Epithelial cell of esophagus (primary cell): ENCODE measurements at places on chromosomes 2 and 18.

DNA sequence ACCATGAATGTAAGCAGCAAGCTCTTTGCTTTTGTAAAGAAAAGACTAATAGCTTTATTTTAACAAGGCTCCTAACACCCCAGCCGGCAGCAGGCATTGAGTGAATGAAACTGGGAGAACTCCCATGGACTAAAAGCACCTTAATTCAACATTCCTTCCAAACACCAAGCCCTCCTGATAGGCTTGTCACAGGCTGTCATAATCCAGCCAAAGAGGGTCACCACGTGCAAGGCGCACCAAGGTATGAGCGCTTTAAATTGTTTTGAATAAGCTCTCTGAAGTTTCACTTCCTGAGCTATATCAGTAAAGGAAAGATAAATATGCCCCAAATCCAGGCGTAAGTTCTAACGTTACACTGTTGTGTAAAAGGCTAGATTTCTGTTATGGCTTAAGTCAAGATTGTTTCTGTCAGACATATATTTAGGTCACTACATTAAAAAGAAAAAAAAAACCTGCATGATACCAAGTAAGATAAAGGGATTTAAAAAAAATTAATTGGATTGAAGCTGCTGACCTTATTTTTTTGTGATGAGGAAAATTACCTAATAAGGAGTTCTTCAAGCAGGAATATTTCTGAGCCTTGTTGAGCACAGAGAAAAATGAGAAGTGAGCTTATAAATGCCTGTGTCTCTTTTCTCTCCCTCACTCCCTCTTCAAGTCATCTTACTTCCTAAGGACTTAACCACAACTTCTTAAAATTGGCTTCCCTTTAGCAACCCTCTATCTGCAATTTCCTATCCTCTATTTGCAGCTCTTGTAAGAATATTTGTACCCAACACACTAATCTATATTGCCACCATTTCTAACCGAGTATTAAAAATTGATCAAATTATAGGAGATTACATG is 136.1 kb upstream of the NRP2 start:
- no peak for DNase-seq

DNA sequence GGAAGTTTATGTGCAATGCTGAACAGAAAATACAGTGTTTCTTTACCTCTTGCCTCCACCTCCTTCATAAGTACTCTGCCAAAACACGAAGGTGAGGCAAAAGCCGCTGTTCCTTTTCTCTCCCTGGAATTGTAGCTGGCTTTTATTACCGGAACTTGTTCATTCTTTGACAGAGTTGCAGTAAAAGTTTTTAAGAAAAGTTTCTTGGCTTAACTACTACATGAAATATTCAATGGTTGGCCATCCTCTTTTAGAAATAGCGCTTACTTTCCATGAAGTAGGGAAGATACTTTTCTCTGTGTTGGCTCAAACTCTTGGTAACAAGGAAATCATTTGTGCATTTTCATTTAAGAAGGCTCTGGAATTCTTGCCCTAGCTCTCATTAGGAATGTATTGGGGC is 950.7 kb upstream of the FANCL start:
- DNase-seq, result no peak

GRCh38 chr2:212193056-212193455 is 345.5 kb downstream of the ERBB4 start:
- no peak for DNase-seq

DNA sequence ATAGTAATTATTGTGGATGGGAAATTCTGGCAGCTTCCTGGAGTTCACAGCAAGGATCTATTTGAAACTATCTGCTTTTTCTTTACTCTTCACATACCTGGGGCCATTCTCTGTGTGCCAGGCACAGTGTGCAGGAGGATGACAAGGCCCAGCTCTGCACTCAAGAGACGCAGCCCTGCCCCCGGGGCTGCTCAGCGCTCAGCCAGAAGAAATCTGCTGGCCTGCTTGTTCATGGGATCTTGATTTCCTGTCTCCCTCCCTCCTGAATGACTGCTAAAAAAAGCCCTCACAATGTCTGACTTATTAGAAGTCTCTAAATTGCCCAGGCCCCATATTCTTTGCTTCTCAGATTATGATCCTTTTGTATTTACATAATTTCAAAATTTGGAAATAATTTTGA is 210.9 kb downstream of the DCDC2C start:
- DNase-seq, result no peak

DNA sequence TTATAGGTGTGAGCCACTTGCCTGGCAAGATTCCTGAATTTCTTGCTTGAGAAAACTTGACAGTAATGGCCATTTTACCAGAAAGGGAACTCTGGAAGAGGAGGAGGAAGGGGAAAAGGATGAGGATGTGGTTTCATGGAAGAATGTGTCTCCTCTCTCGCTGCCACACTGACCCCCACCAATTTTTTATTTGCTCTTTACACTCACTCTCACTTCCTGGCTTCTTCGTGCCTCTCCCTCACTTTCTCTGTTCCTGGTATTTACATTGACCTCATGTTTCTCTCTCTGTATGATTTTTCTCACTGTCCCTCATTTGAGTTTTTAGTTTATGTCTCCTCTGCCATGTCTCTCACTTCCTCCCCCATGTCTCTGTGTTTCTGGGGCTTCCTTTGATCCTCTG is 134.5 kb upstream of the CAB39 start:
- no peak for DNase-seq

DNA sequence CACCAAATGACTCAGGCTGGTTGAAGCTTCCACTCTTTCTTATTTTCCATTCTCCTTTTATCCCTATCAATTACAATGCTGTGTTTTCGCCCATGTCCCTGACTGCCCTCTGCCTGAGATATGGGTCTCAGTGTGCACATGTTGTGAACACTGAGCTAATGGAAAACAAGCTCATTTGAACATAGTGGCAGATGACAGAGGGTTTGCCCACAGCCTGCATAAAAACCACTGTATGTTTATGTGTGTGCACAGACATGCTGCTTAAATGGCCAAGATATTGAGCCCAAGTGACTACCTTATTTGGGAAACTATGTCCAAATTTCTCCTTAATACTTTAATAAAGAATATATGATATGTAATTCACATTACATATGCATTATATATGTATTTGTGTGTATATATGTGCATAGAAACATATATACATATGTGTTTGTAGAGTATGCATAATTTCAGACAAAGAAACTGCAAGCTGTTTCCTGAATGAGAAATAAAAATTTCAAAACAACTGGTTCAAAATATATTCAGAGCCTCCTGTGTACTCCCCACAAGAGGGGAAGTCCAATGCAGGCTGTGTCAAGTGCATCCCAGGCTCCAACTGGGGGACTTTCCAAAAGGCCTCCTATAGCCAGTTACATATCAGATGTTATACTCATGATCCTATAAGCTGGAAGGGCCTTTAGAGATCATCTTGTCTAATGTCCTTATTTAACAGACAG is 92.7 kb upstream of the CD302 start:
- DNase-seq, result no peak

GRCh38 chr18:76528477-76529432 is 33.7 kb upstream of the ZNF516 start:
- DNase-seq, result peak; percentile 70

GRCh38 chr2:215029936-215030335 is 108.5 kb downstream of the ABCA12 start:
- no peak for DNase-seq

DNA sequence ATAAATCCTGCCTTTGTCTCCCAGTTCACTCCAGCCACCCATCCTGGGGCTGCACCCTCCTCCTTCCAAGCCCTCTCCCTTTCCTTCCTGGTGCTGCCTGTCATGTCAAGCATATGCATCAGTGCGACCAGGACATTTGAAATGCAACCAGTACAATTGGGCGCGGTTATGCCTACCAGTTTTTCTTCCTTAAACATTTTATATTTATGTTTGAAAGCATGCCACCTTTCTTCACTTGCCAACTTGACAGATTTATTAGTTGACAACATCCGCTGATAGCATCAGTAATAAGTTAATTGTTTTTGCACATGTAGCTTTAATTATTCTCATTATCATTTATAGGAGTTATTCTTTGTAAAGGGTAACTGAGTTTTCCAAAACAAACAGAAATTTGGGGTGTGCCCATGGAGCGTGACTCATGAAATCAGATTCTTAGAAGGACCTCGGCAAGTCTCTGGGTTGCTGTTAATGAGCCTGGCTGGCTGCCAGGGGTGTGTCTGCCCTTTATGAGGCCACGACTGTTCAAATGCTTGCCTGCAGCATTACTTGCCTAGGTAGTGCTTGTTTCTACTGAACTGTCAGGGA is 32.8 kb upstream of the IL1B start:
- peak; percentile 98 for DNase-seq

- DNase-seq, result peak; percentile 47
These were observed 157.3 kb upstream of the MMADHC start for GRCh38 chr2:149744865-149745264.

DNA sequence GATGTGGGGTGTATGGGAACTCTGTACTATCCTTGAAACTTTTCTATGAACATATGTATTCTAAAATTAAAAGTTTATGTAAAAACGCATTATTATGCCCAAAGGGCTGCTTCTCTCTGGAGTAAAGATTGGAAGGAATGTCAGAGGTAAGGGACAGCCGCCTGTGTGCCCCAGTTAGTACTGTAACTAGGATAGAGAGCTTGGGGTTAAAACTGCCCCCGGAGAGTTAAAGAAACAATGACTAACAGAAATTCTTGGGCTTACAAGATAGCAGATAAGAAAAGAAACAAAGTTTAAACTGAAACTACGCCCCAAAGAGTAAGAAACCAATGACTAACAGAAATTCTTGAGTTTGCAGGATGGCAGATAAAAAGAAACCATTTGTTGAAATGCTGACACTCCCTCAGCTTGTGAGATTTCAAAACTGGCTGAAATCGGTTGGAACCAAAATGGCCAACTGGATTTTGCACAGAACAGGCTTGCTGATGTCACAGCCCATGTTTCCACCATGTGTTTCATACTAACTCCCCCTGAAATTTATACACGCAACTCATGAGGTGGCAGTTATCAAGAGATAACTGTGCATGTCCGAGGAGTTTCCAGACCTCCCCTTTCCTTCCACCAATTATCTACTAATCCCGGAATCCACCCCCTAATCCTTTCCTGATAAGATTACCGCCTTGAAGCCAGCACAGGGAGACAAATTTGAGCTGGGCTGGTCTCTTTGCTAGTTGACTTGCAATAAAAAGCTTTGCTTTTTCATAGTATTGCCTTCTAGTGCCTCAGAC is 8.7 kb upstream of the TXNDC2 start:
- DNase-seq, result peak; percentile 57

DNA sequence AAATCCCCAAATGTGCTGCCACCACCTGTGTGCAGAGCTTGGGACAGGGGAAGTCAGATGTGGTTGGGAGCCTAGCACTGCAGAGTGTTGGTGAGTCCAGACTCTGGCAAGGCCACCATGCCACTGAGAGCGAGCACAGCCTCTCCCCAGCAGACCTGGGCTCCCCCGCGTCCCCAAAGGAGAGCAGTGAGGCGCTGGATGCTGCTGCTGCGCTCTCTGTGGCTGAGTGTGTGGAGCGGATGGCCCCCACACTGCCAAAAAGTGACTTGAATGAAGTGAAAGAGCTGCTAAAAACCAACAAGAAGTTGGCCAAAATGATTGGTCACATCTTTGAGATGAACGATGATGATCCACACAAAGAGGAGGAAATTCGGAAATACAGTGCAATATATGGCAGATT is 10.7 kb downstream of the NAB1 start:
- no peak for DNase-seq

DNA sequence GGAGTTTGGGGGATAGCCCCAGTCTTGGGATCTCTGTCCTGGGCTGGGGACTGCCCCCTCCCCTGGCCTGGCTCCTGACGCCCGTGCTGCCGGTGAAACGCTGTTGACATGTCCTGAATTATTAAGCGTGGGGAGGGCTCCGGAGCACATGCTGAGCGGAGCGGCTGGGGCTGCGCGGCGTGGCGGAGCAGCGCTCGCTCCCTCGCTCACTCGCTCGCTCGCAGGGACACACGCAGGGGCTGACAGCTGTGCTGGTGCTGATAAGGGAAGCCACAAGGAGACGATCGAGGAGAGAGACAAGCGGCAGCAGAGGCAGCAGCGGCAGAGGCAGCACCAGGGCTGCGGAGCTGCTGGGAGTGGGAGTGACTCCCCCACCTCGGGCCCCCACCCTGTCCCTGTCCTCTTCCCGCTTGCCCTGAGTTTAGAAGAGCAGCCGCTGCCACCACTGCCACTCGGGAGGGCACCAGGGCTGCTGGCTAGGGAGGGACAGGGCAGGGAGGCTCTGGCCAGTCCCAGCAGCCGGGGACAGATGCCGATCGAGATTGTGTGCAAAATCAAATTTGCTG is at the start of gene ASIC4:
Gene ASIC4, plus strand, starts transcription at position 287 of the 566 bp plus-strand sequence. Its CDS starts 243 bp downstream, at position 530.
- no peak for DNase-seq

GRCh38 chr2:29475499-29475898 is 360.3 kb downstream of the CLIP4 start:
- no peak for DNase-seq

- peak; percentile 56 for DNase-seq
These were observed 117.0 kb downstream of the LAMA1 start for GRCh38 chr18:7000484-7001096.

DNA sequence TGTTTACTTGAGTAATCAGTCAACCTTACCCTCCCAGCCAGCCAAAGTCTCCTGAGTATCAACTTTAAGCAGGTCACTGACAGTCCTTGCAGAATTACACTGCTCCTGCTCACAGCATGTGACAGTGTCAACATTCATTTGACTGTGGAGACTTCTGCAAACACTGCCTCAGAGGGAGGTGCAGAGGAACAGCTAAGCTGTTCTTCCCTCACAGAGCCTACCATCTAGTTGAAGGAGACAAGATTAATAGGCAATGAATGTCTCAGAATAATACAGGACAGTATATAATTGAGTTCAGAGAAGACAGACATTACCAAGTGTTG is 11.9 kb downstream of the SLC14A2 start:
- DNase-seq, result no peak

DNA sequence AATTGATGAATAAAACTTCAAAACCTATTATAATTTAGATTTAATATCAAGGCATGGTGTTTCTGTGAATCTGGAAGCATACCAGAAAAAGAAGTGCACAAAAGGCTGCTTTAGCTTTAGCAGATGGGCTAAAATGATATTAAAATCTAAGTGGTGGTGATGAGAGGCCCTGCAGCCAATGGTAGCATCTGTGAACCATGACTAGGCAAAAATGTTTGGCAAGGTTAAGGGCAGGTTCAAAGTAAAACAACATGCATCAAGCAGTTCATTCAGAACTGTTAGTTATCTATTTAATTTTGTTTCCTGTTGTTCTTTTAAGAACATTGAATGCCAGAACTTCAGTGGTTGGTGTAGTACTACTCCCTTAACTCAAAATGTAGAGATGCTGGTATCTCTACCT is 1736.9 kb upstream of the CELF4 start:
- DNase-seq, result no peak

DNA sequence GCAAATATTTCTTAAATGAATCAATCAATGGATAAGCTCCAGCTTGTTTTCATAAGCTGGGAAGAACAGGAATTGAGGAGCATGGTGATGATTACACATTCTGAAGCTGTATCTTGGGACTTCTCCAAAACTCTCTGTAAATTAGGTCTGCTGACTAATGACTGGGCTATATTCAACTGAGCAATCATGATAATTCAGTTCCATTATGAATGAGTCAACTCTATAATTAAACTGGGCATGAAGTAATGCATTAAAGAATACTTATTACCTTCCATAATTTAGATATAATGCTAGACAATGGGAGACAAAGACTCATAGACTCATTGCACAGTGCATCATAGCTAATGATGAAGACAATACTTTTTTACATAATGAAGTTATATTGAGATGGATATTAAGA is 207.4 kb downstream of the CBLN2 start:
- DNase-seq, result peak; percentile 51
